ENCODE measurements at places on chromosomes 5 and 9.

DNA sequence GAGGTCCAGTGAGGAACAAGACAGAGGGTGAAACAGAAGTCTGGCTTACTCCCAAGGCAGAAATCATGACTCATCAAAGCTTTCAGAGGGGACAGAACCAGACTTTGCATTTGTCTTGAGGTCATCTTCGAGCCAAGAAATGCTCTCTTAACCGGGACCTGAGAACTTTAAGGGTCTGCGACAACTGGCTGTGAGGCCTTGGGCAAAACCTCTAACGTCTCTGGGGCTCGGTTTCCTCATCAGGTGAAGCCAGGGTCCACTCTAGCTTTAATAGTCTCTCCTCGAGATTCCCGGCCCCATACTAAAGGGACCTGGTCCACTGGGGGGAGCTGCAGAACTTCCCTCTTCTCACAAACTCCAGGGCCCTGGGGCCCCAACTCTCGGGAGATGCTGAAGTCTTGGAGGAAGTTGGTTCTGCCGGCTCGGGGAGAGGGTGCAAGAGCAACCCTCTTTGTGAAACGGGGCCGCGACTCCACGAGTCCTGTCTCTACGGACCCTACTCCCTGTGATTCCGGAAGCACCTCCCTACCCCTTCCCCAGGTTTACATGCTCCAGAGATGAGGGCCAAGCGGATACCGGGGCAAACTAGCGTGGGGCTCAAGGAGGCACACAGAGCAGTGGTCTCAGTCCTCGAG is 2.6 kb downstream of the GLIS3 start:
- peak; percentile 30 for DNase-seq

- no peak for DNase-seq
Measured at GRCh38 chr5:33696411-33696810, 195.4 kb downstream of the ADAMTS12 start.

- no peak for DNase-seq
Measured at GRCh38 chr9:113386571-113387393, 10.0 kb upstream of the HDHD3 start.

GRCh38 chr9:131676431-131676972 is 63.4 kb downstream of the RAPGEF1 start:
- DNase-seq: peak; percentile 53

DNA sequence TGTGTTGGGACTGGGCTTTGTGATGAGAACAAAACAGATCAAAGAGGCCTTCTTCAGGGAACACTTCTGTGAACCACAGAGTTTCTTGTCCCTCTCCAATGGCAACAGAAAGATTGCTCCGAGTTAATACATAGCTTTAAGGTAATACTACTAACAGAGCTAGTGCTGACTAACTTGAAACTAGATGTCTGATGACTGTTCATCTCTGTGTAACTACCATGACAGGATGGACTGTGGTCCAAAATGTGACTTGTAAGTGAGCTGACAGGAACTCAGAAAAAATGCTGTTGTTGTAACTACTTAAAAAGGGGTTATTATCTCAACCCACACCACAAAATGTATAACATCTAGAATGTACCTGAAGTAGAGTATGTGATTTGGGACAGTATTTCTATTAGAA is 630.2 kb upstream of the DMAC1 start:
- DNase-seq: no peak

- DNase-seq: no peak
Measured at GRCh38 chr5:10222326-10222725, 27.4 kb downstream of the ATPSCKMT start.

GRCh38 chr9:110615498-110615897 is 36.0 kb upstream of the SVEP1 start:
- no peak for DNase-seq
